ENCODE measurements at places on chromosomes 2 and 18.

DNA sequence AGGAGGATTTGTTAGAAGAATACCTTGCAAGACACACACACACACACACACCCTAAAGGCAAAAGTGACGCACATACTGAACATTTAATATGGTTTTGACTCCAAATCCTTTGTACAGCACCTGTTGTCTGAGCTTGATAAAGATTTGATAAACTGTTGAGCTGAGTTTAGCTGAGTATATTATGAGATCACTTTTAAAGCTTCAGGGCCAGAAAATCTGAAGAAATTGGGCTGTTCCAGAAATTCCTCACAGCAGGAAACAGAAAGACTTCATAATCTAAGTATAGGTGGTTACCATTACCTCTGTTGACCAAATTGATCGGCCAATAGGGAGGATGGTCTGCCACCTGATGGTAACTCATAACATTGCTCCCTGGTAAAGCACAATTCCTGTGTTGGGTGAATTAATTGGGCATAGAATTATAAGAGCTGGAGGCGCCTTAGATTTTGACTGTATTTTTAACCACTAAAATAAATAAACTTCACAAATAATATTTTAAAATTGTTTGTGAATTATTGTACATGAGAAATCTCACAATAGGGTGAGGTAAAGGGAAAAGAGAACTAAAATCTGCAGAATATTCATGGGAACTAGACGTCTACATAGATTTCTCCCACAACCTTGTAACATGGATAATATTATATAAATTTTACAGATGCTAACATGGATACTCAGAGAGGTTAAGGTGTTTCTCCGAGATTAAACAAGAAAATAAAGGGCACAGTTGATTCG lies 21.8 kb upstream of the RPIA start:
- no peak for DNase-seq

- no peak for DNase-seq
These were observed 45.2 kb upstream of the SCG2 start for GRCh38 chr2:223647258-223647952.

DNA sequence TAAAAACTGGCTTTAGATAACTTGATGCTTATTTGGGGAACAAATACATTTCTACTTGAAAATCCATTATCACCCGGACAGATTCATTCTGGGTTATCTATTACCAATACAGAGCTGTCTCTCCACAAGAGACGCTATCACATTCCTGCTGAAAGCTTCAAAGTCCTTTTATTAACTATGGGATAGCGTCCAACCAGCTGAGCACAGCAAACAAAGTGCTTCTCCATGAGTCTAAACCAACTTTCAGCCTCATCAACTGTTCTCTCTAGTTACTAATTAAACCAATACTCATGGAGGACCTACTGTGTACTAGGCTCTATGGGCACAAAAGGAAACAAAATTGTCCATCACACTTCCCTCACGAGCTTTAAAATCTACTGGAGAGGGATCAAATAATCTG lies 132.8 kb downstream of the L3MBTL4 start:
- DNase-seq = no peak

- no peak for DNase-seq
These were observed 5.1 kb upstream of the MTERF4 start for GRCh38 chr2:241107031-241107783.

DNA sequence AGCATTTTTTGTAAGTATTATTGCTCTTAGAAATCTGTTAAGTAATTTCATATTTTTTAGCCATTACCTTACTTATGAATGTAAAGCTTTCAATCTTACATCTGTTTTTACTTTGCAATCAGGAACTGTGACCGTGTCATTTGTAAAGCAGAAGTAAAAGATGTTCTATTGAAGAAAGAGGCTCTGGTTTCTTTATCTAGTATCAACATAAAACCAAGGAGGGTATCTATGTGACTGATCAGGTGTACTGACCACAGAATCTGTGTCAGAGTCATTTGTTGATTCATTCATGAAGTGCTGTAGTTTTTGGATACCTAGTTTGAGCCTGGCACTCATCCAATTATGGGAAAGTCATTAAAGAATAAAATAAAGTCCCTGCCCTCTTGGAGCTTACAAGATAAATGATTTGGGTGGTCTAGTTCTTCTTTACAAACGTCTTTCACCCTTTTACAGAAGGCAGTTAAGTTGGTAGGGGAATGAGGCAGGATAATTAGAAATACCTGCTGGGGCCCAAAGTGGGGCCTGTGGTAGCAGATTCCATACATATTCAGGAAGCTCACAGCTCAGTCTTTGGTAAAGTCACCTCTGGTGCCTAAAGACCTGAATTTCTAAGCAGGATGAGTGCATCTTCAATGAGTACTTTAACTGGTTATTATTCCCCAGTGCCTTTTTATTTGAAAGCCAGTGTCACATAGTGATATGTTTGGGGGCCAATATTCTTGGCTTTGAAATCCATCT lies 260.6 kb upstream of the NT5C1B start:
- no peak for DNase-seq

GRCh38 chr2:171279983-171280790 lies 119.5 kb upstream of the TLK1 start:
- DNase-seq = no peak

DNA sequence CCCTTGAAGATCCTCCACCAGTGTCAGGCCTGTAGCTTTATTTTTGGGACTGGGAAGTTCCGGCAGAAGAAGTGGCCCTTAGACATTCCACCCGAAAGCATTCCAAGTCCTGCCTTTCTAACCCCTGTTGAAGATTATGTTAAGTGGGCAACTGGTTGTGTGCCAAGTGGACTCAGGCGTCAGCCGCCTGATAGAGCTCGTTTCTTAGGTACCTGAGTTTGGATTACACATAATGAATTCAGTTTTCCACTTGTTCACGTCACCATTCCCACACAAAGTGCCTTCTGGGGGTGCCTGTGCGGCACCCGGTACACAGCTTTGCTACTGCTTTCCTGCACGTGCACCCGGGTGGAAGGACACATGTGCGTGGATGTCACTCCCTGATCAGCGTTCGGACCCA lies 156.5 kb downstream of the PTGR3 start:
- DNase-seq = no peak

- DNase-seq = no peak
These were observed 41.6 kb downstream of the FBXO48 start for GRCh38 chr2:68425503-68425902.

- no peak for DNase-seq
These were observed 97.9 kb upstream of the HNRNPA3 start for GRCh38 chr2:177114712-177115111.

GRCh38 chr2:160429248-160430000 lies 64.2 kb downstream of the RBMS1 start:
- DNase-seq = no peak

DNA sequence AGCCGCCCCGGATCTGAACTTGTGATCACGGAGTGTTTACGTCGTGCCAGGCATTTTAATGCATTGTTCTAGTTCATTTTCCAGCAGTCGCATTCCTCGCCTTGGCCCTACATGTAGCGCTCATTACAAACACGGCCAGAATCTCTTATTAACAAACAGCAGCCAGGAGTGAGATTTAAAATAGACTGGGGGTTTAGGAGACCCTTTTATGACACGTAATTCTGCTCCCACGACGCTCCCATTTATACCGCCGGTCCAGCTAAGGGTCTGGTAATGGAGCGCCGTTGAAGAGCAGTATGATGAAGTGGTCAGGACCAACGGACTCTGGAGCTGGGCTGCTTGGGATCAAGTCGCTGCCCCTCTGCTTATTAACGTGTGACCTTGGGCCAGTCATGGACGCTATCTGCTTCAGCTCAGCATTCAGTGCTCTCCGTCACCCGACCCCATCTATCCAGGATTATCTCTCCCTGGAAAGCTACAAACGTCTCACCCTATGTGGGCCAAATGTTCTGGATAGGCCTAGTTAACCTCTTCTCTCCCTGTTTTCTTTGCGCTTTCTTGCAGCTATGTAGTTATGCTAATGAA lies 745 bp downstream of the MSH2 start:
- no peak for DNase-seq
